ENCODE measurements at places on chromosomes 5 and 9.

GRCh38 chr5:64693636-64694035 lies 3.3 kb downstream of the SHISAL2B start:
- DNase-seq, result no peak

GRCh38 chr5:423626-424261 lies 19.2 kb upstream of the EXOC3 start:
- DNase-seq, result no peak

DNA sequence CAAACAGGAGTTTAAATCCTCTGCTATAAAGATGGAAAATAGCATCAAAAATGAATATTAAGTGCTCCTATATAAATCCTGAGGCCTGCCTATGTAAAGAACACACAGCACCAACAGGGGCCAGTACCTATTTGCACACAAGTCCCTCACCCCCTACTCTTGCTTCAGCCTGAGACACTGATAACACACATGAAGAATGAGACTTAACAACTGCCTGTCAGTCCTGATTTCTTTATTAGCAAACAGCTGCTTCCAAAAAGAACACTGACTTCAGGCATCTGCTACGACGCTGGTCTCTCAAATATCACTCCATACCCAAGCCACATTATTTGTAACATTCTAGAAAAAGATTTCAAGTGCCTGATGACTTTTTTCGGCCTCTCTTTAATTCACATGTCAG lies 55.5 kb downstream of the MYO10 start:
- DNase-seq, result no peak

DNA sequence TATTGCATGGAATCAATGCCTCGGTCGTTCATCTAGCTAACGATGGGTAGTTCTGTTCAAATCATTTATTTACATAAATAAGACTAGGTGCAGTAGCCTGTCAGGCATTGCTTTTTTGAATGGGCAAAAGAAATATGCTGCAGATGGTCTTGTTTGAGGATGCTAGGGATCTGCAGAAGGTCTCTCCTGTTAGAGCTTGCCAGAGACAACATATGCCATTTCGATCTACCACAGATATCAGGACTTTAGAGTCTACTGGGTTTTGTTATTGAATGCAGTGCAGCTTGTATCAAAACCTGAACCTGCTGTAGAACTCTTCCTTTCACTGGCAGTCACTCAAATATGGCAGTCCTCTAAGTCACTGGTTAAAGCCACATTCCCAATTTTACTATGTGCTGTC lies 381.1 kb upstream of the CDH10 start:
- DNase-seq, result no peak

DNA sequence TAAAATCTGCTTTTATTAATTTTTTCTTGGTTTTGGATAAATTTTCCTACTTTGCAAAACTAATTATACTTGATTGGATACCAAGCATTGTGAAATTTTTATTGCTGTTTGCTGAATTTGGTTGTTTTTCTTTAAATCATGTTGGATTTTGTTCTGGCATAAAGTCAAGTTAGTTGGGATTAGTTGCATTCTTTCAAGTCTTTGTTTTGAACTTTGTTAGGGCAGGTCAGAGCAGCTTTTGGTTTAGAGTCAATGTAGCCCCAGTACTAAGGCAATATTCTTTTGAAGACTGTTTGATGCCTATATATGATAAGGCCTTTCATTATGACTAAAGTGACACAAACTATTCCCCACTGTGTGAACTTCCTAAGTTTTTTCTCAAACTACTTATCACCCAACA lies 531.1 kb downstream of the RASEF start:
- DNase-seq, result no peak

DNA sequence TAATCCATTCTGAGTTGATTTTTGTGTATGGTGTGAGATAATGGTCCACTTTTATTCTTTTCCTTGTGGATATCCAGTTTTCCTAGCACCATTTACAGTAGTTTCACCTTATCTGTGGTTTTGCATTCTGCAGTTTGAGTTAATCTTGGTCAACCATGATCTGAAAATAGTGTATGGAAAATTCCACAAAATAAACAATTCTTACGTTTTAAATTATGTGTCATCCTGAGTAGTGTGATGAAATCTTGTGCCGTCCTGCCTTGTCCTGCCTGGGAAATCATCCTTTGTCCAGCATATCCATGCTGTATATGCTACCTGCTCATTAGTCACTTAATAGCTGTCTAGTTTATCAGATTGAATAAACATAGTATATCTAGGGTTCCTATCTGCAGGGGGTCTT lies 42.1 kb downstream of the CDC42SE2 start:
- DNase-seq, result no peak

DNA sequence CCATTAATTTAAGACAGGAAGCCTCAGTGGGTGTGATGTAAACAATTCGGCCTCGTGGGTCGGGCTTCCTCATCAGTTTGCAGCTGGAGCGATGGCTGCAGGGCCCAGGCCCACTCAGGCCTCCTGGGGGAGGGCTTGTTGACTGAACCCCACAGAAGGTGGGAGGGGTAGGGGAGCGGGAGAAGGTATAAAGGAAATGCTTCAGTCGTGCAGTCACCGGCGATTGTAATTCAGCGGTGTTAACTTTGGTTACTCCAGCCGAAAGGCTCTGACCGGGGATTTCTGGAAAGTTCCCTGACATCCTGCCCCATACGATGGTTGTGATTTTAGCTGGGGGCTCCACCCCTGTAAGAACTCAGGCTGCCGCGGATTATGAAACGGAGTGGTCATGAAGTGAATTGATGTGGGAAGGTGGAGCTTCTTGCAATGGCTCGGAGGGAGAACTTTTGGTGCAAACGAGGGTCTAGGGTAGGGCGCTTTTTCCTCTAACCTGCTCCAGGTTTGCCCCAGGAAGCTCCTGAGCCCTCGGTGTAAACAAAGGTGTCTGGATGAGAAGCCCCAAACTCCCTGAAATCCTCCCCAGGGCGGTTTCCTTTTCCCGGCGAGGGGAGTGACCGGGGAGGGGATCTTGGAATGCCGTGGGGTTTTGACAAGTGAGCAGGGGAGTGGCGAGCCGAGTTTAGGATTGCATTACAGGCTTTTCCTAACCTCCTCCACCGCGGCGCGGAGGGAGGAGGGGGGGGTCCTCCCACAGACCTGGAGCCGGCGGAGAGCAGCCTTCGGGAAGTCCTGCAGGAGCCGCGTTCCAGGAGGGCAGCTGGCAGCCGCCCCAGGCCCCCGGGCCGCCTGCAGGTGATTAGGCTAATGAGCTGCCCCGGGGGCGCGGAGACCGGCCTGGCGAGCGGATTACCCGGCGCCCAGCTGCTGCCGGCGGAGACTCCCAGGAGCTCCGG lies 215.5 kb downstream of the PDZD2 start:
- DNase-seq, result peak; percentile 50

DNA sequence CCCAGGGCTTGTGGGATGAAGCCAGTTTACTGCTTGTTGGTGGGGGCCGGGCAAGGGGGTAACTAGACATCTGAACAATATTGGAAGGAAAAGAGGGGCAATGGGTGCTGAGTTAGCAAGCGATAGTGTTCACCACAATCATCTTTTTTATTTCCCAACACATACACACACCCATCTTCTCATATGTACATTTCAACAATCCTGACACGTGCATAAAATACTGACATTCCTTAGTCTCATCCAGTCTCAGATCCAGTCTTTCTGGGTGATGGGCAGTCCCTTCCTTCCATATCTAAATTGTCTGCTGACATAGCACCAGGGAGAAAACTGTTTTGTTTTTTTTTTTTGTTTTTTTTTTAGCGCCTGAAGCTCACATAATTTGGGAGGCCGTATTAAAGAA lies 333.6 kb upstream of the TRPC7 start:
- no peak for DNase-seq

GRCh38 chr9:91766315-91767069 lies 183.5 kb downstream of the ROR2 start:
- DNase-seq, result no peak

DNA sequence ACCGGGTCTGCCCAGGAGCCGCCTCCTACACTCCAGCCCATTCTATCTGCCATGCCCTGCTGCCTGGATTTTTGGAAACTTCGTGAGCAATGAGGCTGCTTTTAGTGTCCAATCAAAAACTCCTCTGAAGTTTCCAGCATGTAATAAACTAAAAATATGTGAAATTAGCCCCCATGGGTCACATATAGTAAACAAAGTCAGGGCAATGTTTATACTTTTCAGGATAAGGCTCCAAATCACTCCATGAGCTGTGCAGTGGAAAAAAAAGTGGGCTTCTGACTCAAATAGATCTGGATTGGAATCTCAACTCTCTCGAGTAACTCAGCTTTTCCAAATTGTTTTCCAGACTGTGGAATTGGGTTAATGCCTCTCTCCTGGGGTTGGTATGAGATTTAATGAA lies 68.2 kb downstream of the PIK3R1 start:
- no peak for DNase-seq

DNA sequence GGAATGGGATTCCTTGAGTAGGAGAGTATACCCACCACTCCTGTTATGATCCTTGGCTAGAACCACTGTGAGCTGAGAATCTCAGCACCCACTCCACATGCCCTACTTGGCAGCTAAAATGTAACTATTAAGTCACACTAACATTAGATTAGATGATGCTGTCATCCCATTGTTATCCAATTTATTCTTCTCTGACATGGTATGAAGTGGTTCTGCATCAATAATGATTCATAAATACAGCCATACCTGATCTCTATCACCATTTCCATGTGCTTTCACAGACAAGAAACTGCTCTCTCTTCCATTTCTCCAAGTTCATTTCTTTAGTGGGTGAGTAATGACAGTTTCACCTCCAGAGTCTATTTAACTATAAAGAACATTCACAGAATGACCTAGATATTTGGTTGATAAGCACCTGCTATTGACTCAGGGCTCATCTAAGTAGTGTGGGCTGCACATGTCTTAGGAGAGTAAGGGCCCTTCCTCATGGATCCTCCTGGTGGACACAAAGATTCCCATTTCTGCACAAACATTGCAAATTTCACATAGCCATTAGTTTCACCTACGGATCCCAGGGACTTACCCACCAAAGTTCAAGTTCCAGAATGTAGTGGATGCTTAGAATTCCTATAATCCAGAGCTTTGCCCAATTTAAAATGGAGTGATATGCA lies 187.9 kb downstream of the EBF1 start:
- no peak for DNase-seq

DNA sequence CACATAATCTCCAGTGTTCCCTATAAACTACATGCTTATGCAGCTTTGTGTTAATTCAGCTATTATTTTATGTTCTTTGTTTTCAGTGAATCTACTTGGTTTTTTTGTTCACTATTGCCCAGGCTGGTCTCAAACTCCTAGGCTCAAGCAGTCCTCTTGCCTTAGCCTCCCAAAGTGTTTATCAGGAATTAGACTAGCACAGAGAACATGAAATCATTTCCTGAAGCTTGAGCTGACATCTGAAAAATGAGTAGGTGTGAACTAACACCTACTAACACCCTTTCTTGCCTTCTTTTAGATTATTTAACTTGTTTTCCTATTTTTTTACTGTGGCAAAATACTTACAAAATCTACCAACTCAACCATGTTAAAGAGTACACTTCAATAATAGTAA lies 25.0 kb downstream of the CENPP start:
- DNase-seq, result no peak

- no peak for DNase-seq
These were observed 24.3 kb downstream of the LHX3 start for GRCh38 chr9:136180586-136180985.

DNA sequence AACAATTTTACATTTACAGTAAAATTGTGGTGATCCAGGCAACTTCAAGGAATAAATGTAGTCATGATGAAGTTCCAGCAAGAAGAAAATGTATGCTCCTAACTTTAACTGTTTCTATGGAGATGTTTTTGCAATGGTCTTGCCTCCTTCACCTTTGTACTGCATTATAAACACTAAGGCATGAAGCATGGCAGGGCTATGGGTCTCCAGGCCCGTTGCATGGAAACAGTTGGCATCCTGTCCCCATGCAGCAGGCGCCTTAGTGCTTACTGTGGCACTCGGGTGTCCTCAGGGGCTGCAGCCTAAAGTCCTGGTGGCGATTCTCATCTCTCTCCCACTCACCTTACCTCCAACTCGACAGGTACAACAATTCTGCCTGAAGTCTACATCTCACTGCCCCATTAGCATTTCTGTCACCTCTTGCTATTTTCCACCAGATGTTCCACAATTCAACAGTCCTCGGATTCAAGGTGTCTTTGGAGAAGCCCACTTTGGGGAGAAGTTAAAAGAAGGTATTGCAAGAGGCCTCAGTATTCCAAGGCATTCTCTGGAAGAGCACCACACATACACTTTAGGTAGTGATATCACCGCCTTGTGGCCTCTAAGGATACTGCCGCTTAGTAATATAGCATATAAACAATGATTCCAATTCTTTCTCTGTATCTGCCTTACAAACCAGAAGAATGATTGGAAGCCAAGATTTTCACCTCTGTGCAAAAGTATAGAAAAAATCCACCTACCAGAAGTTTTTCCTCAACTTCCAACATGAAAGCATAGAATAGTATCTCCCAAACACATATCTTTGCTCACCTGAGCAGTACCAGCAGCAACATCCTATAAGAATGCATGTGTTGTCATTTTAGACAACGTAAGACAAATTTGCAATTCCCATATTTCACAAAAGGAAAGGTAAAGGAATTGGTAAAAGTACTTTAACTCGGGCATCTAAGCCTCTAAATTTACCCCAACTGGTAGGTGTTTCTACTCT lies 5.1 kb downstream of the LIFR start:
- no peak for DNase-seq

GRCh38 chr9:6869081-6869948 lies 111.5 kb downstream of the KDM4C start:
- DNase-seq, result no peak

DNA sequence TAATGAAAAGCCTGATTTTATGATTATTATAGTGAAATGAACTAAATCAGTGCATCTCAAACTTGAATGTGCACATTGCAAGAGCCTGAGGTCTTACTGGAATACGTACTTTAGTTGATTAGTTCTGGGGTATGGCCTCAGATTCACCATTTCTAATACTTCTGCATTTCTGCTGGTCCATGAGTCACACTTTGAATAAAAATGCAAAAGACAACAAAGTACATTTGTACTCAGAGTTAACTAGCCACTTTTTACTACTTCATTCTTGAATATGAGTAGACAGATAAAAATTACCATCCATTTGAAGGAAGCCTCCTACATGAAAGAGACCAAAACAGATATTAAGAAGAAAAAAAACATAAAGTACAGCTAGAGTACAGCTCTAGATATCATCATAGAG lies 27.1 kb upstream of the PRR16 start:
- DNase-seq, result no peak

- DNase-seq, result no peak
These were observed 444.8 kb downstream of the ARHGEF28 start for GRCh38 chr5:74070766-74071165.

GRCh38 chr5:79720096-79720495 lies 30.5 kb downstream of the CMYA5 start:
- DNase-seq, result no peak

GRCh38 chr9:125812403-125812802 lies 65.2 kb downstream of the PBX3 start:
- DNase-seq, result no peak

DNA sequence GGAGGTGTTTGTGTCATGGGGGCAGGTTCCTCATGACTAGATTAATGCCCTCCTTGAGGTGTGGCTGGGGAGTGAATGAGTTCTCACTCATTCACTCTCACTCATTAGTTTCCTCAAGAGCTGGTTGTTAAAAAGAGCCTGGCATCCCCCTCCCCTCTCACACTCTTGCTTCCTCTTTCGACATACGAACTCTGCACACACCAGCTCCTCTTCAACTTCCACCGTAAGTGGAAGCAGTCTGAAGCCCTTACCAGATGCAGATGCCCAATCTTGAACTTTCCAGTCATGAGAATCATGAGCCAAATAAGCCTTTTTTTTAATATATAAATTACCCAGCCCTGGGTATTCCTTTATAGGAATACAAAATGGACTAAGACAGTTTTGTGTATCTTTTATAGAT lies 82.5 kb downstream of the SPRY4 start:
- no peak for DNase-seq
